ENCODE measurements at places on chromosomes 12 and 14.

- no peak for DNase-seq
Observed at GRCh38 chr12:52975820-52976573, 27.1 kb downstream of the KRT18 start.

DNA sequence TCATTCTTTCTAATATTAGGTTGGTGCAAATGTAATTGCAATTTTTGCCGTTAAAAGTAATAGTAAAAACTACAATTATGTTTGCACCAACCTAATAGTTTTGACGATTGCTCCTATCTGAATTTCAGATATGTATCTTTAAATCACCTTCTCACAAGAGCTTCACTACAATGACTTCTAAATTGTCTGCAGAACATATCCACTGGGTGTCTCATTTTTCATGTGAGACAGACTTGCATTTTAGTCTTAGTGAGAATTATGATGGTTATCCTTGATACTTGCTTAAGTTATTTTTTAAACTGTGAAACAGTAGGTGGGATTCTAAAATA, 84.6 kb downstream of the ITPR2 start:
- no peak for DNase-seq

DNA sequence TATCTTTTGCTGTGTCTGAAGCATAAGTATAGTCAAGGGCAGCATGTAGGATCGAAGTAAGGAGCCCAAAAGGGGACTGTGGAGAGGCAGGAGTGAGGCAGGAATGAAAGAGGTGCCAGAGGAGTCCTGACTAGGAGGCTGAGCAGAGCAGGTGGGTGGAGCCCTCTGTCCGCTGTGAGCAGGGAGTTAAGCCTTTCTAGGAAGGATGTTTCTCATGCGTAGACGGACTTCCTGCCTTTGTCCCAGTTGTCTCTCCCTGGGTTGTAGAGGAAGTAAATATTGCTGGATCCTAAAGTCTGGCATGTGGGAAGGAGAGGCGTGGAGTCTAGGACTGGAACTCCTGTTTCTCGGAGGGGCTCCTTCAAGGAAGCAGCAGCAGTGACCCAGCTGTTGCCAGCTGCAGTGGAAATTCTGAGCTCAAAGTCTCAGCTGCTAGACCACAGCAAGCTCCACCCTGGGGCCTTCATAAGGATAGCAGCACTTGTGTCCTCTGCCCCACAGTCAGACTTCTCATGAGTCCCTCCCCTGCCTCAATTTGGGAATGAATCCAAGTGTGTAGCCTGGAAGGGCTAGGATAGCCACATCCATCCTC, 44.0 kb downstream of the RBMS2 start:
- peak; percentile 87 for DNase-seq

- no peak for DNase-seq
Observed at GRCh38 chr12:75917083-75917482, 114.5 kb downstream of the PHLDA1 start.

- DNase-seq, result no peak
Observed at GRCh38 chr12:120472521-120472920, 3.0 kb upstream of the SRSF9 start.

DNA sequence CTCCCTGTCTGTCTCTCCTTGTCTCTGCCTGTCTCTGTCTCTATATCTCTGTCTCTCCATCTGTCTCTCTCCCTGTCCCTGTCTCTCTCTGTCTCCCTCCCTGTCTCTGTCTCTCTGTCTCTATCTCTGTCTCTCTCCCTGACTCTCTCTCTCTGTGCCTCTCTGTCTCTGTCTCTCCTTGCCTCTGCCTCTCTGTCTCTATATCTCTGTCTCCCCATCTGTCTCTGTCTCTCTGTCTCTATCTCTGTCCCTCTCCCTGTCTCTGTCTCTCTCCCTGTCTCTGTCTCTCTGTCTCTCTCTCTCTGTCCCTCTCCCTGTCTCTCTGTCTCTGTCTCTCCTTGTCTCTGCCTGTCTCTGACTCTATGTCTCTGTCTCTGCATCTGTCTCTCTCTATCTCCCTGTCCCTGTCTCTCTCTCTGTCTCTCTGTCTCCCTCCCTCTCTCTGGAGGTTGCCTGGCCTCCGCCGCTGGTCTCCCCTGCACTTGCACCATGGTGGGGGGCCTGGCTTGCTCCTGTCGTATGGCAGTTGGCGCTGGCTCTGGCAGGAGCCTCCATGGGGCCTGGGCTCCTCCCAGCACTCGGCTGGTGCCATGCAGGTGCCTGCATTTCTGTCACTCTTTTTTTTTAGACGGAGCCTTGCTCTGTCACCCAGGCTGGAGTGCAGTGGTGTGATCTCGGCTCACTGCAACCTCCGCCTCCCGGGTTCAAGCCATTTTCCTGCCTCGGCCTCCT, 28.3 kb downstream of the MMP17 start:
- DNase-seq, result no peak

DNA sequence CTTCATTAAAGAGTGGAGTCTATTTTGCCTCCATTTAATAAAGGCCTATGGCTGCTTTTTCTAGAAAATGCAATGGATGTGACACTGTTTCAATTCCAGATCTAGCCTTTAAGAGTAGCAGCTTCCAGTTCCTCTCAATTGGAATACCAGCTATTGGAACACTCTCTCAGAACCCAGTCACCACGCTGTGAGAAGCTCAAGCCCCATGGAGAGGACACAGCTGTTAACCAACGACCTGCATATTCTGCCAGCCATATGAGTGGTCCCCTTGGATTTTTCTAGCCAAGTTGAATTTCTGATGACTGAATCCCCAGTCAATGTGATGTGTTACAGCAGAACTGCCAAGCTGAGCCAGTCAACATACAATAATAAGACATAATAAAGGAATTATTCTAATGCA, 131.8 kb downstream of the TMTC3 start:
- no peak for DNase-seq

DNA sequence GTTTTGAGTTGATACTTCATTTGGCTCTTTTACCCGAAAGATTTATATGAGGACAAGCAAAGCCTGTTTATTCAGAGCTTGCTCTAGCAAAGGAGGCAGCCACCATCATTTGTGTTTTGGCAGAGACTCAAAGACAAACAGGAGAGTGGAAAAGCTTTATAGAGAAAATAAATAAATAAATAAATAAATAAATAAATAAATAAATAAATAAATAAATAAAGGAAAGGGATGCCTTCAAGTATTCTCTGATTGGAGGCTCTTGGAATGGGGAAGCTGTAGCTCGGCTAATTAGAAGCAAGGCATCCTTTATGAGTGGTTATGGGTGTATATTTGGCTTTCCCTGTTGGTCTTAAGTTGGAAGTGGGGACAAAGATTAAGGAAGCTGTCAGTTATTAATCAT, 229.8 kb downstream of the RASSF9 start:
- DNase-seq, result no peak

DNA sequence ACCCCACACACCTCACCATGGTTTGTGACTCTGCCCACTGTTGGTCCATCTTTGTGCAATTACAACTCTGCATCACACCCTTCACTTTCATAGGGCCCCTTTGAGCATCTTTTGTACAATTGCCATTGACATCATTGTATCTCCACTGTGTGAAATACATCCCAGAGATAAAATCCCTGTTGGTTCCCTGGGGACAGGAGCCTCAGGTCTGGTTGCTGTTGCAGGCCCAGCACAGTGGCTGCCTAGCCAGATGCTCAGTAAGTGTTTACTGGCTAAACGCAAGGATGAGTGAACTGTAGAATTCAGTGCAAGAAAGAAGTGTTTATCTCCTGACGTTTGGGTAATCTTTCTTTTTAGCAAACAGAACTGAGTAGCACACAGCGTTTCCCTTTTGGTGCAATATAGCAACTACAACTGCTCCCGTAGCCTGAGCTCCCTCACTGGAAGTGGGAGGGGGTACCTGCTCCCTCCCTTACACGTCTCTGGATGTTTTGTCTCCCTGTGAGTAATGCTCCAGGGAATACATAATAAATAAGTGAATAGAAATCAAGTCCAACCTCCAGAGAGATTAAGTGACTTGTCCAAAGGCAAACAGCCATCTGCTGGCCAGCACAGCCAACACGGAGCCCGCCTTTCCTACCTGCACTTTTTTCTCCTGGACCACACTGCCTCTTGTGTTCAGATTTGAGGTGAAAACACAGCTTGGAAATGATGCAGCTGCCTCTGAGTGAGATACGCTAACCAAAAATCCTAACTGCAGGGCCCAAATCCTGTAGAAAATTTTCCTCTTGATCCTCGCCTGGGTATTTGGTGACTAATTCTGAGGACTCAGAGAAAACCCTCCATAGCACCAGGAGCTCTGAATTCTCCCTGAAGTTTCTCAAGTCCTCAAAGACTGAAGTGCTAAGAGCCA, 27.4 kb downstream of the GALNT16 start:
- DNase-seq, result no peak

- DNase-seq, result no peak
Observed at GRCh38 chr12:906062-906585, 43.4 kb downstream of the RAD52 start.

- DNase-seq, result peak; percentile 49
Observed at GRCh38 chr14:60722357-60723115, 1.6 kb downstream of the SIX4 start.

- no peak for DNase-seq
Observed at GRCh38 chr14:102798926-102799325, 21.7 kb downstream of the TRAF3 start.

DNA sequence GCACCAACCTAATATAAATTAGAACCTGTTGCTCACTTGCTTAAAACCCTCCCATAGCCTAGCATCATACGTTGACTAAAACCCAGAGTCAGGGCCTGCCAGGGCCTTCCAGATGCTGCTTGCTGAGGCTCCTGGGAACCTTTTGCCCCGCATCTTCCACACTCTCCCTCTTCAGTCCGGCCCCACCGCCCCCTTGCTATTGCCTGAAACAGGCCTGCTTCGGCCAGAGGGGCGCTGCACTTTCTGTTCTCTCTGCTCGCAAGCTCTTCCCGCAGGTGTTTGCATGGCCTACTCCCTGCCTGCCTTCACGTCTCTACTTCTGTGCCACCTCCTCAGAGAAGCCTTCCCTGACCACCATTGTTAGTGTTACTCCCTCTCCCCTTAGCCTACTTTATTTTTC, 13.7 kb upstream of the TCTN2 start:
- no peak for DNase-seq

GRCh38 chr14:28577187-28577586, 189.4 kb upstream of the FOXG1 start:
- DNase-seq, result no peak

- DNase-seq, result no peak
Observed at GRCh38 chr12:93451423-93452158, 9.8 kb upstream of the UBE2N start.

GRCh38 chr12:67498991-67499390, 149.6 kb upstream of the DYRK2 start:
- DNase-seq, result no peak

DNA sequence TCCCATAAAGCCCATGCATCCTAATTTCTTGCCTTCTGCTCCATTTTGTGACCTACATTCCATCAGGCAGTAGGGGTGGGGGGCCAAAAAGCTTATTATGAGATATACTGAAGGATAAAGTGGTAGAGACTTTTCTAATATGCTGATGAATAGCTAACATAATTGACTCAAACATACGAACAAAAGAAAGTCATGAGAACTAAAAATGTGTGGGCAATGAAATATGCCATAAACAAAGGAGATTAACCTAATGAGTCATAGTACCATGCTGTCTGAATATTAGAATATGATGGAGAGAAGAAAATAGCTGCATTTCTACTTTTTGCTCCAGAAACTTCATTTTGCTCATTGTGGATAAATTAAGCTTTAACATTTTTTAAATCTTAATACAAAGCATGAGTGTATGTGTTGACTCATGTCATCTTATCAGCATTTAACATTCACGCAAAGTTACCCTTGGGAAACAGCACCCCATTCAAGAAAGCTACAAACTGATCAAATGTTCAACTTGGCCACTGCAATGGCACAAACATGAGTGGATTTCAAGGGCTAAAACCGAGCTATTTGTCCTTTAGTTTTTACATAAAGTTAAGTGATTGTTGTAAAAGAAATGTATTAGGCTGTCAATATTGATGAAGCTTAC, 64.0 kb upstream of the DIO2 start:
- DNase-seq, result peak; percentile 83

GRCh38 chr14:39243831-39244230, 10.1 kb downstream of the MIA2 start:
- no peak for DNase-seq

DNA sequence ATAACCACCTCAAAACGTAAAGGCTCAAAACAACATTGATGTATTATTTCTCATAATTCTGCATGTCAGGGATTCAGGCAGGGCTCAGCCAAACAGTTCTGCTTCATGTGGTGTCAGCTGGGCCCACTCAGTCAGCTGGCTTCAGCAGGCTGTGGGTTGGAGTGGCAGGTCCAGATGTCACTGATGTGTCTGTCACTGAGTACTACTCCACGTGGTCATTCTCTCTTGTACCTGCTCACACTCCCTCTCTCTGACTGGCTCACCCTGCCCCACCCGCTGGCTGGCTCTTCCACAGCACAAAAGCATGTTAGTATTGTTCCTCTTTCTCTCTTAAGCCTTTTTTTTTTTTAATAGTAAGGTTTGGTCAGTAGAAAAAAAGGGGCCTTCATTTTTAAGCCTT, 182.4 kb downstream of the DICER1 start:
- DNase-seq, result no peak

DNA sequence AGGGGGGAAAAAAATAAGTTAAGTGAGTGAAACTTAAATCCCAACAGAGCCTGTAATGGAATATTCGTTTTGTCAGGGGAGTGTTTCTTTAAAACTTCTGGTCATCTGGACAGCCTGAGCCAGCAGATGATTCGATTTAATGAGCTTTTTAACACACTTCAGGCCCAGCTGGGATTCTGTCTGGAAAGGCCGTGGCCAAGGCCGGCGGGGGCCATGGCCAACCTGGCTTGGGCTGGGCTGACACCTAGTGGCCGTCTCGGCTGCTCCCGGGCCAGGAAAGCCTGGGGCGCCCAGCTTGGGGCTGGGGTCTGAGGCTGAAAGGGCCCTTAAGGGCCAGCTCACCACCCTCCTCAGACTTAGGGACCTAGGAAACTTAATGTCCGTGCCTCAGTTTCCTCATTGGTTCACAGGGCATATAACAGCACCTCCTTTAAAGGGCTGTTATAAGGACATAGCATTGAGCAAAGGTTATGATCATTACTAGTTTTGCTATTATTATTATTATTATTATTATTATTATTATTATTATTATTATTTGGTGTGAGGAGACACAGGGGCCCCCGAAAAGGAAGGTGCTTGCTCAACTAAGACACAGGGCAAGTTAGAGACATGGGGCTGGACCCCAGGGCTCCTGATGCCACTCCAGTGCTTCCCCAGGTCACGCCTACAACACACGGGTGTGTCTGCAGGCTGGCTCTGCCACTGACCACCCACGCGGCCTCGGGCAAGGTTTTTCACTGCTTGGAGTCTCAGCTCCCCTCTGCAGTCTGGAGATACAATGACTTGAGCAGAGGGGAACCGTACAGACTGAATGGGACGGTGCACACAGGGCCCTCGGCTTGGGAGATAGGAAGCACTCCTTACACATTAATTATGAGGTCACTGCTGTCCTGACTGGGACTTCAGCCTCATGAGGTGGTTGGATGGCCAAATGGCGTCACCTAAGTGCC, 84.0 kb downstream of the SYNE3 start:
- peak; percentile 14 for DNase-seq

Data from fibroblast of the aortic adventitia (primary cell).